ENCODE measurements at places on chromosomes 11 and 22.

- DNase-seq: no peak
These were observed 29.4 kb downstream of the SIK2 start for GRCh38 chr11:111631666-111632039.

- no peak for DNase-seq
These were observed 5.4 kb downstream of the RAB38 start for GRCh38 chr11:88169881-88170280.

DNA sequence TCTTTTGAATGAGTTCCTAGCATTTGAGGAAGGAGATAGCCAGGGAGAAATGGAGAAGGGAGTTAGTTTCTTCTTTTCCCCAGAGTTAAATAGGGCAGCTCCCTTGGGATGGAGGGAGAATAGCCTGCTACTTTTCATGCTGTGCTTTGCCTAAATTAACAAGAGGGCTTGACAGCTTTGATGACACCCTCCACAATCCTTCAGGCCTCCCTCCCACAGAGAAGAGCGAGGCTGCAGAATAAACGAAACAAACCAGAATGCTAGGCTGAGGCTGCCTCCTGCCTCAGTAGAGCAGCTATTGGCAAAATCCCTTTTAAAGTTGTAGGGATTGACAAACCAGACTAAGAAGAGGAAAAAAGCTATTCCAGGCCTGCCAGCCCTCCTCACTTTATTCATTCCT is 94.6 kb downstream of the C11orf58 start:
- no peak for DNase-seq

DNA sequence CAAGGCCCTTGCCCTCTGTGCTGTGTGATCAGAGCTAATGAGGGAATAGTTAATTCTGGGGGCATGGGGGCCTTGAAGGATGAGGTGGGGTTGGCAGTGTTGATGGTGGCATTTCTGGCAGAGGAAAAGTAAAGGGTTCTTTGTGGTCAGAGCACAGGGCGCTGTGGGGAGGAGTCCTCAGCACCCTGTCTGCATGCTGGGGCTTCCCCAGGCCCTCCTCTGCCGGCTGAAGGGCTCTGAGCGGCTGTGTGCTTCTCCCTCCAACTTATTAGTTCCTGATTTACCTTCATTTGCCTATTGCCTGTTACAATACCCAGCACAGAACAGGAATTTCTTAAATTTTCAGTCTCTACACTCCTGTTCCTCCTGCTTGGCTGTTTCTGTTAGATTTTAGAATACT is 122.8 kb downstream of the HIPK3 start:
- DNase-seq: no peak

GRCh38 chr11:14148653-14149273 is 186.2 kb downstream of the SPON1 start:
- DNase-seq: no peak

GRCh38 chr11:95768521-95768920 is 21.1 kb downstream of the FAM76B start:
- no peak for DNase-seq

GRCh38 chr11:86234831-86235461 is 9.6 kb upstream of the EED start:
- no peak for DNase-seq

DNA sequence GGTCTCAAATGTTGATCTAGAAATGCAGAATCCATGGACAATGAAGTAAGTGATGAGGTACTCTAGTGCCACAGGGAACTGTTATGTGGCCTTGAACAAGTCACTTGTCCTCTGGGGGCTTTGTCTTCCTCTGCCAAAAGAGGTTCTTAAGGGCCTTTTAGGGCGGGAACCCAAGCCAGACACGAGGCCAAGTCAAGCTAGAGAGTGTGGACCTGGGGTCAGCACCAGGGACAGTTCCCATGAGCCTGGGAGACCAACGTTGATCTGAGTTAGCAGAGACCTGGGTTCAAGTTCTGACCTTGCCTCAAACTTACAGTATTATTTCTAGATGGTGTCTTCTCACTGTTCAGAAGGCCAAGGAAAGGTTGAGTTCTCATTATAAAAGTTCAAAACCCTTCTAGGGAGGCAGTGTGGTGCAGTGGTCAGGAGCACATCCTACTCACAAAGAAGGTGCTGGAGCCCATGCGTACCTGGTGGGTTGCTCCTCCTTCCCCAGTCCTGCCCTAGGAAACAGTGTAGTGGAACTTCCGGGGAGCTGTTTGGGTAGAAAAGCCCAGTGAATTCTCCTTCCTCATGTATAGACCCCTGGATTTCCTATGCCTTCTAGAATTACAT is 121.5 kb downstream of the CHST1 start:
- no peak for DNase-seq

GRCh38 chr22:17403906-17404305 is 34.6 kb downstream of the CECR2 start:
- DNase-seq: no peak

DNA sequence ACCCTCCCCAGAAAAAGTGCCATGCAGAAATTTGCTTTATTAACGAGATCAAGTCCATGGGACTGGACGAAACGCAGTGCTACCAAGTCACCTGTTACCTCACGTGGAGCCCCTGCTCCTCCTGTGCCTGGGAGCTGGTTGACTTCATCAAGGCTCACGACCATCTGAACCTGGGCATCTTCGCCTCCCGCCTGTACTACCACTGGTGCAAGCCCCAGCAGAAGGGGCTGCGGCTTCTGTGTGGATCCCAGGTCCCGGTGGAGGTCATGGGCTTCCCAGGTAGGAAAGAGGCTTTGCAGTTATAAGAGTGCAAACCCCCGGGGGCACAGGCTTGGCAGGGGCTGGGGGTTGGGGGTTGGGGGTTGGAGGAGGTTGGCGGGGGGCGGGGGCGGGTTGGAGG is 4.2 kb downstream of the APOBEC3H start:
- DNase-seq: no peak

DNA sequence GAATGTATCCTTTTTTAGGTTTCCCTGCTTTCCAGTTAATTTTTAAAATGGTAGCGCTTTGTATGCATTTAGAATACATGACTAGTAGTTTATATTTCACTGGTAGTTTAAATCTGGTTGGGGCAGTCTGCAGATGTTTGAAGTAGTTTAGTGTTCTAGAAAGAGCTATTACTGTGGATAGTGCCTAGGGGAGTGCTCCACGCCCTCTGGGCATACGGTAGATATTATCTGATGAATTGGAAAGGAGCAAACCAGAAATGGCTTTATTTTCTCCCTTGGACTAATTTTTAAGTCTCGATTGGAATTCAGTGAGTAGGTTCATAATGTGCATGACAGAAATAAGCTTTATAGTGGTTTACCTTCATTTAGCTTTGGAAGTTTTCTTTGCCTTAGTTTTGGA is 86.4 kb upstream of the BIRC3 start:
- no peak for DNase-seq

DNA sequence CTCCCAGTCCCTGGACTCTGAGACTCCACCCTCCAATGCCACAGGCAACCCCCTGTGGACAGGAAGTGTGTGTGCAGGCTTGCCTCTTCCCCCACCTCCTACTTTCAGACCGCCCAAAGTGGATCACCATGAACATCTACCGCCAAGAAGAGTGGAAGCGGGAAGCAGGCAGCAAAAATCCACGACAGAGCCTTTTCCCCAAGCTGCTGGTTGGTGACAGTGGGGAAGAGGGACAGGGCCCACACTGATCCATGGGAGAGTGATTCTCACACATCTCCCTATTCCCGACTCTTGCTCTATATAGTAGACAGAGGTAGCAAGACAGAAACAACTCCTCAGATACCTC is 53.4 kb upstream of the SPATA19 start:
- peak; percentile 2 for DNase-seq

- no peak for DNase-seq
These were observed 87.0 kb downstream of the ATXN10 start for GRCh38 chr22:45758603-45759002.

- DNase-seq: no peak
These were observed 857.8 kb downstream of the JRKL start for GRCh38 chr11:97247601-97248000.

GRCh38 chr11:83545494-83546260 is 259.5 kb upstream of the CCDC90B start:
- DNase-seq: no peak

DNA sequence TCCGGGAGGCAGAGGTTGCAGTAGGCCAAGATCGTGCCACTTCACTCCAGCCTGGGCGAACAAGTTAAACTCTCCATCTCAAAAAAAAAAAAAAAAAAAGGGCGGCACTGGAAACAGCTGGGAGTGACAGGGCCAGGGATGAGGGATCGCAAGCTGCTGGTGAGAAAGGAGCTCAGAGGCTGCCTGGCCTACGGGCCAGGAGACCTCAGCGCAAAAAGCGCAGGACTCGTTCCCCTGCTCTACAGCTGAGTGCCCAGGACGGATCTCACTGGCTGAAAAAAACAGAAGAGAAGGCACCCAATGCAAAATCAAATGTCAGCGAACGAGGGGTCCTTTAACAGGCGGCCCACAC is 650 bp upstream of the NUP50 start:
- DNase-seq: peak; percentile 21

DNA sequence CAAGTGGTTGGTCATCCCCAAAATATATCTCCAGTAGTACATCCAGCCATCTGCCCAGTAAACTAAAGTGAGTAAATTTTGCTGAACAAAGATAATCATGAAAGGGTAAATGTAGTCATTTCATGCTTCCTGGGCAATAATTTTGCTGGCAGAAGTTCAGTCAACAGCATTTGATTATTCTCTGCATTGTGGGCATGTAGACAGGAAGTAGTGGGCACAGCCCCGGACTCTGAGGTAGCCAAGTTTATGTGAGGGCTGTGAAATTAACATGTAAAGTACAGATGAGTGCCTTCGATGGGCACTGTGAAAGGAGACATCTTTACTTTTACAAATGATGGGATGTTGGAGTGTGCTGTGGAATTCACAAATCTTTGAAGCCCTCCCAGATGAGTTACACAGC is 312.2 kb upstream of the MTNR1B start:
- DNase-seq: no peak

- DNase-seq: peak; percentile 71
These were observed 166.8 kb upstream of the SEZ6L start for GRCh38 chr22:26002456-26002855.

DNA sequence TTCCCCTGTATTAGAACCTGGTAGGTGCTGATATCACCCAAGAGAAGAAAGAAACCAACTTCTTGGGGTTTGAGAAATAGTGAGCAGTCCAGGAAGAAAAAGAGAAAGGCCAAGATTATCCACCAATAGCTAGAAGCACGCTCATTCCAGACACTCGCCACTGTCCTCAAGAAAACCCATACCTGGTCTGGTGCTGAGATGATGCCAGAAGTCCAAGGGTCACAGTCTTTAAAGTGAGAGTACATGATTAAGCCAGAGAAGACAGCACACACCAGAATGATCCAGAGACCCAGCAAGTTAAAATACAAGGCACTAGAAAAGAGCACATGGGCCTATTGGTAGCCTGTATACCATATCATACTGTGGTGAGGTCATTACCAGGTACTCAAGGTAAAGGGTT is 23.6 kb downstream of the SLC5A12 start:
- DNase-seq: no peak

GRCh38 chr11:113778111-113778910 is 1.3 kb upstream of the CLDN25 start:
- no peak for DNase-seq

- DNase-seq: no peak
These were observed 258.6 kb downstream of the METTL15 start for GRCh38 chr11:28366549-28367346.

GRCh38 chr22:28630177-28630574 is 49.5 kb downstream of the TTC28 start:
- DNase-seq: no peak

DNA sequence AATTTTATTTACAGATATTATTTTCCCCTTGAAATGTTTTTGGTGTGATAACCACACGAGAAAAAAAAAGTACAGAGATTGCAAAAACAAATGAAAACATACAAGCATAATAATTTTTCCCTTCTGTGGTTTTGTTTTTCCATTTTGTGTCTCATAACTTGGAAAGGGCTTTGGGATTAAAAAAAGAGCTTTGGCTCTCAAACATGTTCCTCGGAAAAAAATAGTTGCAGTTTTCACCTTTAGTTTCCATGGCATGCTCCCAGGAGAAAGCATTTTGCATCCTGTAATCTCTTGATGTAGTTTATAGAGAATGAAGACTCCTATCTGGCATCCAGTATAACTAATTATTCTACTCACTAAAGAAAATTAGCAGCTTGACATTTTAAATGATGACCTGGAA is 362.1 kb upstream of the PDGFD start:
- no peak for DNase-seq

DNA sequence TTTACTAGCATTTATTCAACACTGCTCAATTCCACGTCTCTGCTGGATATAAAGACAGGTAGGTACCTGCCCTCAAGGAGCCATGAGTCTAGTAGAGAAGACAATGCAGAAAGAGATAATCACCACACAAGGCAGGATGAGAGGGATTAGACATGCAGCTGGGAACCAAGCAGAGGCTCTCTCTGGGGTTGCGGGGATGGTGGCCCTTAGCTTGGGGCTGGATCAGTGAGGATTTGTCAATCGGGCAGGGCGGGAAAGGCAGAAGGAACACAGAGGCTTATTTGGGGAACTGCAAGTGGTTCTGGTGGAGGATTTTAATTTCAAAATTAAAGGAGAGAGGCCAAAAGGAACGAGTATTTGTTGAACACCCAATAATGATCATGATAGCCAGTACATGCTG is 8.5 kb upstream of the DMC1 start:
- DNase-seq: peak; percentile 65

GRCh38 chr22:22180738-22181285 is 63.8 kb upstream of the VPREB1 start:
- DNase-seq: no peak

GRCh38 chr11:63869683-63870082 is 30.8 kb downstream of the MARK2 start:
- DNase-seq: no peak

DNA sequence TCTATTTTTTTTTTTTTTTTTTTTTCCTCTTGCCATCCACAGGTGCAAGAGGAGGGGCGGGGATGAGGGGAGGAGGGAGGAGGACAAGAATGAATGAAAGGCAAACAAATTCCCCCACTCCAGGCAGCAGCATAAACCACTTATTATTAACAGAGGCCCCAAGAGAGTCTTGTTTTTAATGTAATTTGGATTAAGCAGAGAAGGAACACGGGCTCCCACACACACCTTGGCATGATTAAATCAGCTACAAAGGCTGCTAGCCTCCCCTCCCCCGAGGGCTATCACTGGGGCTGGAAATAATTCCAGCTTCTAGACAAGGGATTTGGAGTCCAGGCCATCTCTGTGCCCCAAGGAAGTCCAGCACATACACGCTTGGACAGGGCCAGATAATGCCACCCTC is 93.4 kb upstream of the DRD2 start:
- peak; percentile 52 for DNase-seq

DNA sequence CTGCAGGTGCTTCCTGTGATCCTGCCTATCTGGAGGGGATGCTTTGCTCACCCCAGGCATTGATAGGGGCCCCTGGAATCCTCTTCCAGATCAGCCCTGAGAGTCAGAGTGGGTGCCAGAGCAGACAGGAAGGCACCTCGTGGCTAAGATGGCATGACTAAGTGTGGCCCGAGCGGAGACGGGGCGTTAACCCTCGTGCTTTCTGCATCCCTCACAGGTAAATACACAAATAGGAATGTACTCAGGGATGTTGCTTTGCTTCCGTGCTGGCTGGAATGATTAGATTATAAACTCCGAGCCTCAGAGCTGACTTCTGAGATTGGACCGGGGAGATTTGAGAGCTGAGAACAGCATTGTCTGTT is 312.7 kb upstream of the B3GAT1 start:
- DNase-seq: no peak

Measured in WERI-Rb-1 (cell line).